ENCODE measurements at places on chromosomes 3 and 15. TPM values are rescaled to one million over a fixed set of nuclear protein-coding genes. Genes with fewer than 3 reads are reported as not detected.

GRCh38 chr15:47861111-47861903, 144.0 kb downstream of the SEMA6D start:
- no peaks in the 10 kb centered on the region for H3K4me1 ChIP-seq
- H3K36me3 ChIP-seq = no peaks in the 10 kb centered on the region
- H3K27ac ChIP-seq = no peak overlapping the region
- peaks cover 2% of the 10 kb centered on the region for H3K27me3 ChIP-seq

DNA sequence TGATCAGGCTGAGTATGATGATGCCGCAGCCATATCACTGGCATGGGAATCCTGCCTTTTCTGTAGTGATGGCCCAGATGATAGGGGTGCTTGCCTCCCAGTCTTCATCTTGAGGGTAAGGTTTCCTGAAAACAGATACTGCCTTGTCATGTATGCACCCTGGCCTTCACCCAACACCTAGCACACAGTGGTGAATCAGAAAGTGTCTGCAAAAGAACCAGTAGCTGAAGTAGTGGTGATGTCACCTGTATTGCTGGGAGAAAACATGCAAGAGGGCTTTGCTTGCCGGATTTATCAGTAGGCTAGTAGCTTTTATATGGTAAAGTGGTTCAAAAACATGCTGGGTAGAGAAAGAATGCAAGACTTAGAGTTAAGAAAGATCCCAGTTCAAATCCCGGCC, 419.8 kb upstream of the WNT5A start:
- DNase-seq = no peak
- no peaks in the 10 kb centered on the region for H3K27me3 ChIP-seq
- no peaks in the 10 kb centered on the region for H3K36me3 ChIP-seq
- no peak overlapping the region for H3K4me3 ChIP-seq

ABI3BP gene
- total RNA-seq = not detected

PTH1R gene
- not detected for total RNA-seq

DNA sequence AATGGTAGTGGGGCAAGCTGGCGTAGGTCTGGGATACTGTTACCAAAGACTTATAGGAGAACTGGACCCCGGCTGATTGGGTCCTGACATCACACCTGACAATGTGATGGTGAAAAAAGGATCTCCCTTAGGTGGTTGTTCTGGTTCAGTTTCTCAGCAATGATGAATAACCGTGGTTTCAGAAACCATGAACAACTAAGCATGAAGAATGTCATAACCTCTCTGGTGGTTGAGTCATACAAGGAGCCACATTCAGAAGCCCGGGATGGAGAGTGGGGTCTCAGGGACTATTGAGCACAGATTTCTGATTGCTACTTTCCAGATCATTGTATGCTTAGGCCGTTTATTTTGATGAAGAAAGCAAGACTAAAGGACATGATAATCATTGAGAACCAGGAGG, 17.4 kb downstream of the GPR160 start:
- H3K27ac ChIP-seq = no peak overlapping the region
- no peaks in the 10 kb centered on the region for H3K27me3 ChIP-seq
- no peak overlapping the region for H3K4me3 ChIP-seq
- H3K36me3 ChIP-seq = no peaks in the 10 kb centered on the region

GRCh38 chr3:142863010-142863817, 25.7 kb downstream of the PCOLCE2 start:
- no peak overlapping the region for H3K27ac ChIP-seq
- no peaks in the 10 kb centered on the region for H3K36me3 ChIP-seq
- H3K27me3 ChIP-seq = peaks cover 16% of the 10 kb centered on the region
- peaks cover 8% of the 10 kb centered on the region for H3K4me1 ChIP-seq
- peak; percentile 18 for DNase-seq
- H3K4me3 ChIP-seq = no peak overlapping the region

PSMD2 gene
- total RNA-seq = 221 TPM

- DNase-seq = no peak
- H3K27me3 ChIP-seq = no peaks in the 10 kb centered on the region
- H3K36me3 ChIP-seq = peaks cover 2% of the 10 kb centered on the region
- H3K27ac ChIP-seq = no peak overlapping the region
- H3K4me1 ChIP-seq = peaks cover 18% of the 10 kb centered on the region
These were observed 20.2 kb downstream of the PLEKHO2 start for GRCh38 chr15:64861960-64862359.

PLA2G4E gene
- not detected for total RNA-seq

TGFBR2 gene
- 49.1 TPM for total RNA-seq

COL6A6 gene
- not detected for total RNA-seq

- H3K27ac ChIP-seq = no peak overlapping the region
- H3K4me3 ChIP-seq = no peak overlapping the region
- DNase-seq = peak; percentile 52
These were observed 23.8 kb downstream of the SLC6A20 start for GRCh38 chr3:45772341-45773035.

DUOXA2 gene
- total RNA-seq = not detected

- H3K27ac ChIP-seq = no peak overlapping the region
- peaks cover 28% of the 10 kb centered on the region for H3K27me3 ChIP-seq
- no peak overlapping the region for H3K4me3 ChIP-seq
- no peak for DNase-seq
- H3K36me3 ChIP-seq = no peaks in the 10 kb centered on the region
These were observed 187.9 kb upstream of the LYSMD4 start for GRCh38 chr15:99921101-99921500.

WDR93 gene
- not detected for total RNA-seq

- no peaks in the 10 kb centered on the region for H3K27me3 ChIP-seq
- no peak for DNase-seq
- H3K36me3 ChIP-seq = no peaks in the 10 kb centered on the region
- no peak overlapping the region for H3K27ac ChIP-seq
- no peak overlapping the region for H3K4me3 ChIP-seq
These were observed 15.7 kb downstream of the KCNMB2 start for GRCh38 chr3:178551916-178552321.

DNA sequence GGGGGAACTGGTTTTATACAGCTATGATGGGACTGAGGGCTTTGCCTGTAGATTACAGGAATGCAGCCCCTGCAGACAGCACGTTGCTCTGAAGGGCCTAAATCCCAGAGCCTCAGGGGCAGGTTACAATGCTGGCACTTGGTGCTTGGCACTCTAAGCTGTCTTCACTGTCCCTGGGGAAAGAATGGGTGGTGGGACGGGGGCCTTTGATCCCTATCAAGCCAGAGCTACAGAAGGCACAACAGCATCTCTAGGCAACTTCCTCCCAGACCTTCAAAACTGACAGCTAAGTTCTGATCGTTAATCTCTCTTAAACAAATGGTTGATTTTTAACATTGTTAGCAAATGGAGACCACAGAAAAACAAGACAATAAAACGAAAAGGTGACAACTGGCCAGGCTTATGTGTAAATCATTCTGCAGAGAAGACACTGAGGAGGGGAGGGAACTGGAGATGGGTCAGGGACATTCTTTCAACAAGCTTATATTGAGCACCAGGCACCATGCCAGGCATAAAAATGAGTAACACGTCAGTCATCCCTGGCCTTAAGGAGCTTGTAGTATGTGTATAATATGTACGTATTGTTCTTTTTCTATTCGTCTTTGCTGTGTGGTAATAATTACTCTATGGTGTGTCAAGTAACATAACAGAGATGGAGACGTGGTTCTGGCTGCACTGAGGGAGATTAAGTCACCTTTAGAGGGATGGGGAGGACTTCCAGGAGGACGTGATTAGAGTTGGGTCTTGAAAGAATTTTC, 49.1 kb downstream of the CA12 start:
- no peak overlapping the region for H3K4me3 ChIP-seq
- no peaks in the 10 kb centered on the region for H3K27me3 ChIP-seq
- H3K27ac ChIP-seq = no peak overlapping the region
- no peaks in the 10 kb centered on the region for H3K36me3 ChIP-seq

DNA sequence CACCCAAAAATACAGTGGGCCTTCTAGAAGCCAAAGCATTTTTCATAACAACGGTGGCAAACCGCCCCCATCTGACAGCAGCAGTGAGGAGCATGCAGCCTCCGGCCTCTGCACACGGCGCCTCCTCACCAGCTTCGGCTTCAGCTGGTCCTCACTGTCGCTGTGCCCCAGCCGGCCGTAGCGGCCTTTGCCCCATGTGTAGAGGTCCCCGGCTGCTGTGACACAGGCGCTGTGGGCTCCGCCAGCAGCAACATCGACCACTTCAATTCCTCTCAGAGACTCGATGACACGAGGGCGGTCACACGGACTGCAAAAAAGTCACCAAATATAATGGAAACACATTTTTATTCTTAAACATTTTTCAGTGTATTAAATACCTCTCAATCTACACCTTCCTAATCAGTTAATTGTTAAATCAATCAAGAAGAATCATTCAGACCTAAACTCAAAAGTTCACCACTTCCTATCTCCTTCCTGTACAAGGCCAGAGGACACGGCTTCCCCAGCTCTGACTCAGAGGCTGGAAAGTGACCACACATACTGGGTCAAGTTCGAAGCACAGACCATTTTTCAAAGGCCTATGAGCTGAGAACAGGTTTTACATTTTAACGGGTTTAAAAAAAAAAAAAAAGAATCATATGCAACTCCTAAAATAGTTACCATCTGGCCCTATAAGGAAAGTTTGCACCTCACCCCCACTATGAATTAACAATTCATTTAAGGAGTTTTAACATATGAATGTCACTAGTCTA, 33.6 kb upstream of the OCA2 start:
- H3K27ac ChIP-seq = no peak overlapping the region
- no peak for DNase-seq
- H3K4me3 ChIP-seq = no peak overlapping the region
- peaks cover 8% of the 10 kb centered on the region for H3K36me3 ChIP-seq

GRCh38 chr3:37591116-37591781, 270.4 kb upstream of the CTDSPL start:
- H3K4me1 ChIP-seq = no peaks in the 10 kb centered on the region
- DNase-seq = no peak
- H3K27me3 ChIP-seq = no peaks in the 10 kb centered on the region
- no peak overlapping the region for H3K4me3 ChIP-seq

PRC1 gene
- total RNA-seq = 83.1 TPM

DNA sequence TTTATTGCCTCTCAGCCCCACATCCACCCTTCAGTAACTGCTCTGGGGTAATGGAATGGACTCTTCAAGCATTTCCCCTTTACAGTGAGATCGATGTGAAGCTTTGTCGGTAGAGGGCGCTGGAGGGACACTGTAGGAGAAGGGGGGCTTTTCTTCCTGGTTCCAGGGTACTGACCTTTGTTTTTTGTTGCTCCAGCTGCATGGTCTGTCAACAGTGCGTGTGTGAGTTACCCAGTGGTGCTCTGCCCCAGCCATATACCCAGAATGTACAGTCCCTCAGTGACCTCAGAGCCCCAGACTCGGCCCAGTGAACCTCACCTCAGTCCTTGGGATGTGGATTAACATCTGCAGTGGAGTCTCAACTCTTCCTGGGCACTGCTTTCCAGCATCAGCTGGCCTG, 180.3 kb upstream of the TSC22D2 start:
- H3K27me3 ChIP-seq = peaks cover 18% of the 10 kb centered on the region
- no peaks in the 10 kb centered on the region for H3K36me3 ChIP-seq
- DNase-seq = peak; percentile 78
